ENCODE measurements at places on chromosomes 2 and 18.
A peak's percentile ranks its signal among the peaks of the same experiment; 100 is the strongest.

GRCh38 chr18:1392865-1393734 is 488.4 kb downstream of the ADCYAP1 start:
- no peak for DNase-seq

DNA sequence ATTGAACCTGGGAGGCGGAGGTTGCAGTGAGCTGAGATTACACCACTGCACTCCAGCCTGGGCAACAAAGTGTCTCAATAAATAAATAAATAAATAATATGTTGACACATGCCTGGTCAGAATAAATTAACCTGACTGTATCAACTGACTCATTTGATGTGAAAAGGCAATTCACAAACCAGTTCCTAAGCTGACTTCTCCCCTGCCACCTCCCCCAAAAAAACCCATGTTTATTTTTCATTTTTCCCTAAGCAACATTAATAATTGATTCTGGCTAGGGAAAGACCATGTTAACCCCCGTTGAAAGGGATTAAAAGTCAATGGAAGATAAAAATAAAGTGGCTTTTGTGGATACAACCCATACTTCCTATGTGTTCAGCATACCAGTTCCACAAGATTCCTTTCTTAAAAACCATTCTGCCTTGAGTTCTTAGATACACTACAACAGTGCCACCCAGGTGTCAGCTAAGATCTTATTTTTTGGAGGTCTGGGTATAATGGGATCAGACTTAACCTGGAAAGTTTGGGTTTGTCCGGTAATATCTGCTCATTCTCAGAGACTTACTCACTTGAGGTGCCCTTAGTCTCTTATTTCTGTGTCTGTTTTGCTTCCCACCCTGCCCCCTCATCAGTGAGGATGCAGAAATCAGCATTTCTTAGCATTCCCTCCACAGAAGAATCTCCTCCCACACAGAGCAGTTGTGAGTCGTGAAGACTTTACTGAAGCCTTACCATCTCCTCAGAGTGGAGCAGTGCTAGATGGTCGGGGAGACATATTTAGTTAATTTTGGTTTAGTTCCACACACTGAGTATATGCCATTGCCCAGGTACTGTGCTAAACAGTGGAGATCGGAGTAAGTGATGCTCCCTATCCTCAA is 10.1 kb upstream of the MCFD2 start:
- peak; percentile 73 for DNase-seq

DNA sequence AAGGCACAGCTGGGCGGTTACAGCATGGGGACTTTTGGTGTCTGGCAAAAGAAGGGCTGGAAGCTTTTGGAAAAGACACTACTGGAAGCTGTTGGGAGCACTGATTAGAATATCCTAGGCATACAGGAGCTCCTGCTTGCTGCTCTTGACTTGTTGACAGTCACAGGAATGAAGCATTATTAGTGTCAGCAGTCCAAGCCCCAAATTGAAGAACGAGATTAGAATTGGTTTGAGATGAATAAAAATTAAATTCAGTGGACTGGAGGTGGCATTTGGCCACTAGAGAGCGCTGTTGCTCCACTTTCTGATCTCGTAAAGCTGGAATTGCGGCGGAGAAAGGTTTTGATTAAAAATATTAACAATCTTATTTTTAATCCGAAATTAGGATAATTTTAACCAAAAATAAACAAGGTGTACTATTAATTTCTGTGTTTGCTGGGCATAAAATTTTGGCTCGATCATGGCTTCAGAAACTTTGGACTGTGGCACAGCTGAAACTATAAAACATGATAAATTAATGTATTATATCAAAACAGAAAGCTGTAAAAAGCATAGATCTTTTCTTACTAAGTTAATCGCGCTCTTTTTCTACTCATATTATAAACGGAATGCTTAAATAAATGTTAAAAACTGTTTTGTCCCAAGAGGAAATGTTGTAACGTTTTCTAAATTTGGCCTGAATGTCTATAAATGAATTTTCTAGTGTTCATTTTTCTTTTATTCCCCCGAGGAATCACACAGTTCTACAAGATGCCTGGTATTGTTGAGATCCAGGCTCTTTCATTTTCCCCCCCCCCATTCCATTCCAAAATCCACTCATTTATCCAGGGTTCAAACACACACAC is 2.4 kb upstream of the HOXD8 start:
- peak; percentile 61 for DNase-seq

GRCh38 chr2:234450431-234451124 is 46.3 kb downstream of the ARL4C start:
- no peak for DNase-seq

- no peak for DNase-seq
Measured at GRCh38 chr2:181540421-181540820, 83.2 kb downstream of the ITGA4 start.

DNA sequence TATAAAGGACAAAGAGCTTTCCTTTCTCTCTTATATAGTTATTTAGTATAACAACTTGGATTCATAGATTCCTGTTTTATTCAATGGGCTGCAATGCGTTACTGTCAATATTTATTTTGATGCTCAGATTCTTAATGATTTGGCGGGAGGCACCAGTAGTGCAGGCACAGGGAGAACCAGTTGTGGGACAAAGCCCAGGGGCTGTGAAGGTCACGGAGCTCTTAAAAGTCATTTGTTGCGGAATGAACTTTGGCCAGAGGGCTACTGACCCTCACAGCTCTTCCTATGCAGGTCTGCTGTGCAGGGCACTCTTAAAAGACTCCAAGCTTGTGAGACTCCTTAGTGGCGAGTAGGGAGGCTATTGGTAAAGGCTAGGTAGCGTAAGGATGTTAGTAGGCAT is 34.0 kb downstream of the BCL2L11 start:
- no peak for DNase-seq

- DNase-seq, result peak; percentile 99
Measured at GRCh38 chr2:1625281-1626001, 118.9 kb downstream of the PXDN start.

GRCh38 chr2:118791483-118791882 is 56.0 kb downstream of the EN1 start:
- no peak for DNase-seq

GRCh38 chr2:134231965-134232340 is 21.9 kb upstream of the MGAT5 start:
- no peak for DNase-seq

DNA sequence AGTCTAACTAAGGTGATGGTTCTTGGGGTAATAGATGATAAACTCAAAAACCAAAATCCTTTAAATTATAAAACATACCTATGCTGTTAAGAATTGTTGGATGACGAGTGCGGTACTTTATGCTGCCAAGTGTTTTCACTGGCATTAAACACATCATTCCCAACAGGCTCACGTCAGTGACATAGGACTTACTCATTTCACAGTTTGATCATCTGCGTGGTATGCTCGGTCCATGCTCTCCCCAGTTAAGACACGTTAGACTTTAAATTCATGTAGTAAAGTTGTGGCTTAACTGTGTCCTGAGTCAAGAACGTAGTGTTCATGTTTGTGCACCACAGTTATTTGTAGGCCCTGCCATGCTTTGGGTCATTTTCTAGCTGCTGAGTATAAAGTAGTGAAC is 125.6 kb upstream of the MYT1L start:
- peak; percentile 3 for DNase-seq

DNA sequence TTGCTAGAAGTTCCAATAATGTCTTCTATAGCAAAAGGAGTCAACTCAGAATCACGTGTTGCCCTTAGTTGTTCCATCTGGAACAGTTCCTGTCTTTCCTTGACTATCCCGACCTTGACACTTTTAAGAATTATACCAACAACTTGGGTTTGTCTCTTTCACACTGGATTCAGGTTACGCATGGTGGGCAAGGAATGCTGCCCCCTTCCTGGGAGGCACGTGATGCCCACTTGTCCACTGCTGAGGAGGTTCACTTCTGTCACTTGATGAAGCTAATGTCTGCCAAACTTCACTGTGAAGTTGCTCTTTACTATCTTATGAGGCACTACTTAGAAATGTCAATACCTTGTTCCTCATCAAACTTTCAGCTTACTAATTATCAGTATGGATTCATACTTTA is 5.3 kb downstream of the COX5B start:
- no peak for DNase-seq

GRCh38 chr2:8563814-8564474 is 117.9 kb upstream of the ID2 start:
- DNase-seq, result no peak

DNA sequence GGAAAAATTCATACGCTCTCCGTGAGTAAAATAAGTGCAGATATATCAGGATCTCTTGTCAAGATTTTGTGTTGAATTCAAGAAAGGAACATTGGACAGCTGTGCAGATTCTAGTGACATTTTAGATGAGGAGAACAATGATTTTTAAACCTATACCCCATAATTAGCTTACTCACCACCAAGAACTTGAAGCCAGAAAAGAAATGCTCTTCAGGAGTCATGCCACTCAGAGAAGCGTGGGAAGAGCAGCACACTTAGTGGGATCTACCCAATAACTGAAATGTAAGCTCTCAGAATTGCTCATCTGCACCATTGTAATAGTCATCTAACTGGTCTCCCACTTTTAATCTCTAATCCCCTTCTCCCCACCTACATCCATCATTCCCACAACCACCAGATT is 9.2 kb upstream of the ERMN start:
- DNase-seq, result no peak

DNA sequence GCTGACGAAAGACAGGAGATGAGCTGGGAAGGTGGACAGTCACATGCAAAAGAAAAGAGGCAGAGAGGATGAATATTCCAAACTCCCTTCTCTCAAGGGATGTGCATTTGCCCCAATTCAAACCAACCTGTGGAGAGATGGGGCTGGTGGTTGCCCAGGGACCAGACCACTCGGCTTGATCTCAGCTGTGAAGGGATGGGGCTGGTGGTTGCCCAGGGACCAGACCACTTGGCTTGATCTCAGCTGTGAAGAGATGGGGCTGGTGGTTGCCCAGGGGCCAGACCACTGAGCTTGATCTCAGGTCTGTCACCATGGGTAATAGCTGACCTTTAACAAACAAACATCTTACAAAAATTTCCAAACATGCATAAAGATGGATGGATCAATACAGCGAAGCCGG is 42.5 kb upstream of the SALL3 start:
- DNase-seq, result no peak

- DNase-seq, result no peak
Measured at GRCh38 chr2:216796115-216796840, 63.6 kb downstream of the TNP1 start.

DNA sequence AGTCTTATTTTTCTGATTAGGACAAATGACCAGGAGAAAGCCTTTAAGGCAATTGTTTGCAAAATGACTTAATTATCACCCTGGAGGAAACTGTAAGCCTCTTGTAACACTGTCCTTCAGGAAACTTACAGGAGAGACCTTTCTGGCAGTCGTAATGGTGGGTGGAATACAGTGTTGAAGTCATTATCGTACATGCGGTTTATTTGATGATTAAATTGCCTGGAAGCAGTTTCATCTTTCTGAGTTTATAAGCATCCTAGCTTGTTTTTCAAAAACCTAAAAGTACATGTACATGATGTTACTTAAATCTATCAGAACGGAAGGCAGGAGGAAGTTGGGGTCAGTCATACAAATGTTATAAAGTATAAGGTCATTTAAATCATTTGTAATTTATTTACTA is 86.2 kb upstream of the RAB27B start:
- DNase-seq, result no peak

- no peak for DNase-seq
Measured at GRCh38 chr2:177231270-177231669, 18.7 kb downstream of the HNRNPA3 start.

DNA sequence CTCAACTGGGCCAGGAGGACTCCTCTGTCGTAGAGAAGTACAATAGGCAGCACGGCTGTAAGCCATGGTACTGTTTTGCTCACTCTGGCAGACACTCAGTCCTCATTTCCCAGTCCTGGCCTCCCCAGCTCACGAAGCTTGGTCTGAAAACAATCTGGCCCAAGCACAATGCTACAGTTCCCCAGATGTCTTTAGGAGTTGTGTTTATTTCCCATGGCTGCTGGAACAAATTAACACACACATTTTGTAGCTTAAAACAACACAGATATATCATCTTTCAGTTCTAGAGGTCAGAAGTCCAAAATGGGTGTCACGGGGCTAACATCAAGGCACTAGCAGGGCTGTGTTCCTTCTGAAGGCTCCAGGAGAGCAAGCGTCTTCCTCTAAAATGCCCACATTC is 13.0 kb downstream of the FABP1 start:
- DNase-seq, result no peak

DNA sequence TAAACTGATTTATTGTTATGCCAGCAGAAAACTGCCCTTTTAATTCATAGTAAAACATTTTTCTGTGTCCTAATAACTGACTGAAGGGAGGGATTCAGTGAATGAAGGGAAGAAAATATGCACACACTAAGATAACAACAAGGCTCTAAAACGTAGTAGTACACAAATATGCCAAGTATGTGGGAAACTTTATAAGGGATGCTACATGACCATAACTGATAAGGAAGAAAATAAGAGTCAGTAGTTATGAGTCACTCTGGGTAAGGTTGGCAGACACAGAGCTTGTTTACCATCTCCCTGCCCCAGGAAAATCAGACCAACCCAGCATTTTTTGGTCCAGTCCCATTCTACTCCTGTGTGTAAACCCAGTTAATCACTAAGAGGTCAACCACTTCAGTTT is 124.2 kb downstream of the RPRM start:
- peak; percentile 25 for DNase-seq

GRCh38 chr2:17362956-17363355 is 155.3 kb downstream of the RAD51AP2 start:
- no peak for DNase-seq

DNA sequence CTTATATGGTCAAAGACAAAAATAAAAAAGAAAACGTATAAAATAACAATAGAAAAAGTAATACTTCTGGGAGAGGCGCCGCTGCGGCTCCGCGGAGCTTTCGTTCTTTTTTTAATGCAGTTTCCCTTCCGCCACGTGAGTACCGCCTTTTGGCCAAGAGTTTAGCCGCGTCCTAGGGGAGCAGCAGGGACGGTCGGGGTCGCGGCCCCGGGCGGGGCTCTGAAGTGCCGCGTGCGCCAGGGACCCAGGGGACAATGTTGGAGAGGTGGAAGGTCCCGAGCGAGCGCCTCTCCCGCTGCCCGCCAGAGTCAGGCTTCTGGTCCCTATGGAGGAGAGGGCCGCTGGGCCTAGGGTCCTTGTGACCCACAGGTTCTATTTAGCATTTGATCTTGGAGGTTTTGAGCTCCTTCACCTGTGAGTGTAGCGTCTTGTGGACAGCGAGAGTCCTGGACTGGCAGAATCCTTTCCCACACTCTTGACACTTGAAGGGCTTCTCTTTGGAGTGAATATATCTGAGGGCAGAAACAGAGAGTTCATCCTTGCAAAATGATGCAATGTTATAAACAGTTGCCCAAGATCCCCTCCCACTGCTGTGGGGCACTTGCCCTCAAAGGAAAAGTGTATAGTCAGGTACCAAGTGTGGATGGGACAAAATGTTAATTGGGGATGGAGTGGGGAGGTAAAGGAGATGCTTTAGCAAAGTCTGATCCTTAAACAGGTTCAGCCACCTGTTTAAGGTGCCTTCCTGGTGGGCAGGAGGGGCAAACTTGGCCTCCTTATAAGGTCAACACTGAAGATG is 6.3 kb downstream of the OSR1 start:
- no peak for DNase-seq

- DNase-seq, result no peak
Measured at GRCh38 chr2:233133239-233133638, 73.1 kb downstream of the INPP5D start.

GRCh38 chr2:156098506-156098905 is 234.0 kb downstream of the NR4A2 start:
- DNase-seq, result peak; percentile 9

Data from epithelial cell of esophagus (primary cell).